Activated CD8-positive, alpha-beta memory T cell treated with anti-CD3 and anti-CD28 coated beads, Interleukin-2, amount 50 U/mL, for 4 hours (primary cell): ENCODE measurements at places on chromosomes 12 and 14.

DNA sequence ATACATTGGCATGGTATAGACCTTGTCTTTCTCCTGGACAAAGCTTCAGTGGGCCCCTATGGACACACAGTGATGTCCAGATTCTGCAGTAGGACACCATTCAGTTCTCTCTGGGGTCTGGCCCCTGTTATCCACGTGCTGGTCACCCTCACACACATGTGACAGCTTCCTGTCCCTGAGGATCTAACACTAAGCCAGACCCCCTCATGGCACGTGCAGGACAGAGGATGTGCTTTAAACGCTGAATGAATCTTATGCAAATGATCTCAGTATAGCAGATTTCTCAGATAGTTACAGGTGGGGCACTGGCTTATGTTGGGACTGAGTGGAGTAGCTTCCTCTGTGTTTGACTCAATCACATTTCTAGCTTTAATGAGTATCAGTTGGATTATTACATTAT, 33.7 kb downstream of the SLC24A4 start:
- DNase-seq, result no peak

GRCh38 chr12:121404734-121405133, 4.8 kb downstream of the RNF34 start:
- no peak for DNase-seq

- DNase-seq, result no peak
Measured at GRCh38 chr14:67257906-67258305, 16.7 kb downstream of the PALS1 start.

- no peak for DNase-seq
Measured at GRCh38 chr14:68684466-68685418, 108.1 kb downstream of the ZFP36L1 start.

- DNase-seq, result no peak
Measured at GRCh38 chr12:60152756-60153155, 556.9 kb downstream of the SLC16A7 start.

DNA sequence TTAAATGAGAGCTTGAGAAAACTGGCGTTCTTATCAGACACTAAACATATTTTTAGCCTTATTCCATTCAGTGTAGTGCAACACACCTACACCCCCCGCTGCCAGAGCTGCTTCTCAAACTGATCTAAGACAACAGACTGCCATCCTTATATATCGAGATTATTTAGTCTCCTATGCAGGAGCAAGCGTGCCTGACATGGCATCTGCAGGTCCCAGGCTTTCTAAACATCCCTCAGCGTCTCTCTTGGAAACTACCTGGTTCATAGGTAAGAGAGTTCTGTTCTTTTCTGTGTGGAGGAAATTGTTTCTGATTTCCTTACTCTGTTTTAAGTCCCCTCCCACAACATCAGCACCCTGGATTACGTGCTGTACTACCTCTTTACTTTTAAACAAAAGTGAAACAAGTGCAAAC, 117.1 kb upstream of the PTPRB start:
- no peak for DNase-seq

- peak; percentile 55 for DNase-seq
Measured at GRCh38 chr12:8033153-8034044, 883 bp downstream of the FOXJ2 start.
